ENCODE measurements at places on chromosomes 4 and X.

- DNase-seq, result no peak
These were observed 422.3 kb downstream of the STPG2 start for GRCh38 chr4:97720869-97721432.

- DNase-seq, result no peak
These were observed 28.2 kb downstream of the SLC9A7 start for GRCh38 chrX:46730765-46731164.

GRCh38 chrX:19350941-19351384, 7.2 kb downstream of the PDHA1 start:
- DNase-seq, result no peak

GRCh38 chr4:26878794-26879391, 18.3 kb downstream of the STIM2 start:
- no peak for DNase-seq

GRCh38 chr4:8739820-8740665, 131.6 kb downstream of the HMX1 start:
- DNase-seq, result no peak

GRCh38 chrX:148784137-148784536, 283.7 kb downstream of the AFF2 start:
- DNase-seq, result no peak

DNA sequence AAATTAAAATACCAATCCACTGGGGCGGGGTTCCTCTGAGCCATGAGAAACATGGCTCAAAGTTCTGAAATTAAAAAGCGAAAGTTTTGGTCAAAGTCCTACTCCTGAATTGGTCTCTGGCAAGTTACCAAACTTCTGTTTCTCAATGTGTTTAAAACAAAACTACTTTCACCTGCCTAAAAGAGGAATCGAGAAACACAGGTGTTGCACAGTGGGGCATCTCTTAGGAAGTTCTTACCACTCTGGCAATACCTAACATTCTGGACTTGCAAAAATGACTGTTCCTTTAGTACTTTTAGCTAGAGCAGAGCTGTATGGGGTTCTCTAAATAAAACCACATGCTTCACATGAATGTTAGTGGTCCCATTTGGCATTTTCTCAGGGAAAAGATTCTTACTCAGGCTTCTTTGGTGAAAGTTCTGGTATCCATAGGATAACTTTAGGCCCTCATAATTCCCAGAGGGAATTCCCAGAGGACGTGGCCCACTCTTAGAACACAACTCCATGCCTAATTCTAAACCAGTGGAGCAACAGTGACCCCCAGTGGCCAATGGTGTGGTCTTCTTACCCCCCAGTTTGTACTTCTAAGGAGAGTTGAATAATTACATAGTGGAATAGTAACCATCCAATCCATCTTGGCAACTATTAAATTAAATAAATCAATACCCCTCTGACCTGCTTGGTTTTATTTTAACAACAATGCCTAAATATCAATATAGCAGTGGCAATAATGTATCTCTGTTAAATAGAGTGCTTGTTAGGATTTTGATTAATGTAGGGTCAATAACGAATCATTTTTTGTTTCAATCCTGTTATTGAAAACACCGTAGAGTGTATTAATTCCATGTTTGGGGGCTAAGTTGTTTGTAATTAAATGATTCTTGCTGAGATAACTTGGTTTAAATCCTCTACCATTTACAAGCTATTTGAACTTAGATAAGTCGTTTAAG, 21.9 kb downstream of the BMP3 start:
- peak; percentile 20 for DNase-seq

DNA sequence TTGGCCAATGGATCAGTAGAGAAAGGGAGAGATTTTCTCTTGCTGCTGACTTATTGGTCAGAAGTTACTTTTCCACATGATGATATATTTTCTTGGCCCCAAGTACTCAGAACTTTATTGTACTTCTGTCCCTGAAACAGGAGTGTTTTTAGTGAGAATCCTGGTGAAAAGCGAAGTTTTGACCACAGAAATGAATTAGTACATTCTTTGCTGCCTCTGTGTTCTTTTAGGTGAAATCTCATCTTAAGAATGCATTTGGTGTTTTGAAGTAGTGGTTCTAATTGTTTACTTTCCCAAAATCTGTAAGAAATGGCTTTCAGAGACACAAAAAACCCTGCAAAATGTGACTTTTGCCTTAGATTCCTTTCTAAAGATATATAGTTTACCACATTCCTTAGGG, 240.4 kb downstream of the FRMPD4 start:
- no peak for DNase-seq

DNA sequence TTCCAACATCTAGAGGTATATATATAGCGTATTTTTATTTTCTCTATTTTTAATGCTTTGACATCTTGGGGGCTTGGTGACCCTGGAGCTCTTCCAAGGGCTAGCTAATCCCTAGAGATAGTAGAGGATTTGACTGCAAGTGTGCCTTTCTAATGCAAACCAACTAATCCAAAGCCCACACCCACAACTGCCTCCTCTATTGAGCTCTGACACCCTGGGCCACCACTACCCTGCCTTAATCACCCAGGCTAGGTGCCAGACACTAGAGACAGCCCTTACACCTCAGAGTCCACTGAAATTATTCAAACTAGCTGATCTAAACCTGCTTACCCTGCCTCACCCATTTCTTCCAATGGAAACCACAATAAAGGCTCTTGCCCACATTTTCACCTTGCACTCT, 69.6 kb upstream of the ATXN3L start:
- no peak for DNase-seq

- DNase-seq, result no peak
These were observed 296.2 kb downstream of the PAPSS1 start for GRCh38 chr4:107423677-107424405.

- no peak for DNase-seq
These were observed 335.4 kb downstream of the UNC5C start for GRCh38 chr4:95213366-95213765.

All from SHP77 treated with DMSO at 0.1 percent for 48 hours (cell line).